AG10803 (cell line): ENCODE measurements at places on chromosomes 1 and 21.

DNA sequence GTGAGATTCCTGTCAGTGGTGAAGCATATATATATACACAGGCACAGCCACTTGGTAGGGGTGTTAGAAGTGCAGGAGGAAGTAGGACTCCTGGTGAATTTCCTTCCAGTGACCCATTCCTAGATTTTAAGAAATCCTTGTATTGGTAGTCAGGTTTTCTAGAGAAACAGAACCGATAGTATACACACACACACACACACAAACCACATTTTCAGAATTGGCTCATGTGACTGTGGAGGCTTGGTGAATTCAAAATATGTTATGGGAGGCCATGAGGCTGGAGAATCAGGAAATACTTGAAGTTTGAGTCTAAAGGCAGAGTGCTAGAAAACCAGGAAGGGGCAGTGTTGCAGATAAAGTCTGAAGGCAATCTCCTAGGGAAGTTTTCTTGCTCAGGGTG lies 114.2 kb downstream of the FCRL5 start:
- peak; percentile 51 for DNase-seq

DNA sequence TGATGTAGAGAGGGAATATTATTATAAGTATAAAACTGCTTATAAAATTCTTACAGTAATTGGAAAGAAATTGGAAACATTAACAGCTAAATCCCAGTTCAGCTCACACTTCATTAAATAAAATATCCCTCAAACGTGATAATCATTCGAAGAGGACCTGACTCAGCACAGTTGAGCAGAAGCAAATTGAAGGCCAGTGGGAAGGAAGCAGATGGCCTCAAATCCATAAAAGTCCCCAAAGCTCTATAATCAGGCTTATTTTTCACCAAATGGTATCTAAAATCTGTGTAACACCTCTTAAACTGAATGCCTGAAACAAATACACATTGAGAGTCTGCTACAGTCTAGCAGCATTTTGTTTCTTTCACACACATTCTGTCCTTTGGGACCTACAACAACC lies 106.8 kb downstream of the TENT5C start:
- DNase-seq: no peak

GRCh38 chr1:2300851-2301606 lies 72.9 kb downstream of the SKI start:
- no peak for DNase-seq

GRCh38 chr1:241357366-241358340 lies 648 bp upstream of the RGS7 start:
- peak; percentile 13 for DNase-seq

DNA sequence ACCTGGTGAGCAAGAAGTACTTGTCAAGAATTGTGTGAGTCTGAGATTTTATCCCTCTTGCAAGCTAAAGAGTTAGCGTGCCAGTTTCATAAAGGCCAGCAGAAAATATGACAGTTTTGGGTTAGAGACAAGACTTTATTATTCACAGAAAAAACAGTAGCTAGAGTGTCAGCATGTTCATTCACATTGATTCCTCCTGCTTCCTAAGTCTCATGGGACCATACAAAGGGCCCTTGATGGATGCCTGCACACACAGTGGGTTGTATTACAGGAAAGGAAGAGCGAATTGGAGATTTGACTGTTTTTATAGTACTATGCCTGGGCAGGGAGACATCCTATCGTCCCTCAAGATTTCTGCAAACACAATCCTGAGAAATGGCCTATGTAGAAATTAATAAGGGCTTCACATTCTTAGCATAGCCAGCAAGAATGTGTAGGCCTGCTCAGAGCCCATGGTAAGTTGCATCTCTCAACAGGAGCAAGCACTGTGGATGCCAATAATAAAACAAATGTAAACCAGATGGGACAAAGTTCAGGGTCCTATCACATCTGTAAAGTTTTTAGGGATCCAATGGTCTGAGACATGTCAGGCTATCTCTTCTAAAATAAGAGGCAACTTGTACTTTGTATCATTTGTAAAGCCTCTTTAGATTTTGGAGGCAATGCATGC lies 4.0 kb upstream of the ASPM start:
- DNase-seq: peak; percentile 75

DNA sequence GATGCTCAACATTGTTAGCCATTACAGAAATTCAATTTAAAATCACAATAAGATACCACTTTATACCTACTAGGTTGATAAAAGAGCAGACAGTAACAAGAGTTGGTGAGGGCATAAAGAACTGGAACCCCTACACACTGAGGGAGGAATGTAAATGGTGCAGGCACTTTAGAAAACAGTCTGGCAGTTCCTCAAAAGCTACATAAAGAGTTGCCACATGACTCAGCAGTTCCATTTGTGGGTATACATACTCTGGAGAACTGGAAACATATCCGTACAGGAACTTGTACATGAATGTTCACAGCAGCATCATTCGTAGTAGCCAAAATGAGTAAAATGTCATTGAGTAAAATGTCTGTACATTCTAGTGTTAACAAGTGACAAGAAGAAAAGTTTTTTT lies 17.0 kb downstream of the NSL1 start:
- no peak for DNase-seq

GRCh38 chr1:92016720-92017316 lies 13.0 kb upstream of the EPHX4 start:
- DNase-seq: no peak

DNA sequence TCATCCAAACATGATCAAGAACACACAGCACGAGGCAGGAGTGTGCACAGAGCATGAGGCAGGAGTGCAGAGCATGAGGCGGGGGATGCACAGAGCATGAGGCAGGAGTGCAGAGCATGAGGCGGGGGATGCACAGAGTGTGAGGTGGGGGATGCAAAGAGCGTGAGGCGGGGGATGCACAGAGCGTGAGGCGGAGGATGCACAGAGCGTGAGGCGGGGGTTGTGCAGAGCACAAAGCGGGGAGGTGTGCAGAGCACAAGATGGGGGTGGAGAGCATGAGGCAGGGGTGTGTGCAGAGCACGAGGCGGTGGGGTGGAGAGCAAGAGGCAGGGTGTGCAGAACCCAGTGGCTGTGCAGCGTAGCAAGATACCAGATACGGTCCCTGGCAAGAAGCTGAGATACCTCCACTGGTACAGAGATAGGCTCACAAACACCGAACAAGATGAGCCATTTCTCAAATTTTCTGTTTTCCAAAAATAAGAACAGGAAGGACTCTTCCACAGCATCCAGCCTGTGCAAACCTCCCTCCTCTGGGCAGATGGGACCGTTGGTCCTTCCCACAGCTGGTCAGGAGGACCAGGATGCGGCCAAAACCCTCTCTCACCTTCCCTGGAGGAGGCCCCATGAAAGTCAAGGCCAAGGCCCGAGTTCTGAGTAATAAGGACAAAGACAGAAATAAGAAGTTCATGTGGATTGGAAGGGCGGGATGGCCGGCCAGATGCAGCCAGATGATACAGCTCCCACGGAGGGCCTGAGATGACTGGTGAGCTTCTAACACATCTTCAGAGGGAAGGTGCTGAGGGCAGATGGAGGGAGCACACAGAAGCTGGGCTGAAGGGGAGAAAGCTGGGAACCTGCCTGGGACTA lies 12.0 kb downstream of the SPATC1L start:
- no peak for DNase-seq

GRCh38 chr1:54887665-54888071 lies 673 bp upstream of the DHCR24 start:
- DNase-seq: peak; percentile 49

- no peak for DNase-seq
Measured at GRCh38 chr1:18903291-18903756, 969 bp upstream of the ALDH4A1 start.

- DNase-seq: no peak
Measured at GRCh38 chr1:92995441-92996430, 34.5 kb upstream of the DIPK1A start.

- no peak for DNase-seq
Measured at GRCh38 chr1:100875228-100875627, 19.4 kb downstream of the EXTL2 start.

GRCh38 chr1:63142001-63142400 lies 180.4 kb upstream of the FOXD3 start:
- DNase-seq: no peak

DNA sequence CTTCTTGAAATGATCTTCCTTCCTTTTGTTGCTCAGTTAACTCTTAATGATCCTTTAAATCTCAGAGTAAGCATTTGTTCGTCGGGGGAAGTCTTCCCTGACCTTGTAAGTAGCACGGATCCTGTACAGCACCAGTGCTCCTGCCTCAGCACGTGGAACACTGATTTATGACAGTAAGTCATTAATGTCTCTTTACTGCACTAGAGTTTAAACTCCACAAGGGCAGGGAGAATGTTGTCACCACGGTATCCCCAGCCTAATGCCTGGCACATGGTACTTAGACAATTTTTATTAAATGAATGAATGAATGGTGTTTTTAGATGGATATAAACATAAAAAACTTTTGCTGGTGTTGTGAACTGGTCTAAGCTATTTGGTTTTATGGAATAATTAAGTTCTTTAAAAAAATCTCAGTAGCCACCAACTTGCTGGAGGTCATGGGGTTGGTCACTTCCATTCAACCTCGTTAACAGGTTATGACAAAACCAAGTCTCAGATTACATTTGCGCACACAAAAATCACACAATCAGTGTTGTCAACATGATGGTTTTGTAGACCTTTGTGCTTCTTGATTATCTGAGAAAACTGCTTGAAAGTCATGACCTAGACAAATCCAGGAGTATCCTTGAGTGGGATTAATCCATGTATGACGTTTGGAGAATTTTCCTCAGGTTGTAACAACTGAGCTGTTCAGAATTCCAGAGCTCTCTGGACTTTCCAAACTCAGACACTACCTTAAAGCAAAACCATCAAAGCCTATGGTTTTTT lies 326.9 kb downstream of the DUSP10 start:
- no peak for DNase-seq

GRCh38 chr1:198352975-198353695 lies 187.3 kb downstream of the ATP6V1G3 start:
- no peak for DNase-seq

DNA sequence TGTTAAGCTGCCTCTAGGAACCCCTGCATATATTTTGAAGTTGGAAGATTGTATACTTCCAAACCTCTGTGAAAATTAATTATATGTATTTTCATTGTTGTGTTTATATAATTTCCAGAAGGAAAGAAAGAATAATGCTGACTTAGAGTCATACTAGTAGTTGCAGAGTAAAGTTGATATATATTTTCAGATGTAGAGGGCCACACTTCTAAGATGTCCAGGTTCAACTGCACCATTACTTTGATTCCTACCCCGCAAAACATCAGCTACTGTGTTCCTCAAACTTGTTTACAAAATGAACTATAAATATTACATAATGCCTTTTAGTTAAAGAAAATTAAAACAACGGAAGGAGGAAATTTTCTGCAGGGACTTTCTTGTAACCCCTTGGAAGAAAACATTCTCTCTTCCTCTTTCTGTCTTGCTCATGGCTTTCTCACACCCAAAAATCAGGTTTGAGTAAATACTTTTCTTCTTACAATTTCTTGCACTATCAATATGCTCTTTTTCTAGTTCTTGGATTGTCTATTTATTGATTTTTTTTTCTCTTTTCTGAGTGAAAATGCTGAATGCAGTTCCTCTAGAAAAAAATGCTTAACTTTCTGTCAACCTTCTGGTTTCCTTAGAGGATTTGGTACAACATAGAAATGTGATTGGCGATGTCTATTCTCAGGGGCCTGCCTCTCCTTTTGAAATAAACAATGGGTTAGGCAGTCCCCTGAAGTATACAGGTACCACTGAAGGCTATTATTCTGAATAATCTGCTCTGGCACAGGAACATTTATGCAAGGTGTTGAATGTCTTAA lies 867.8 kb downstream of the TTLL7 start:
- no peak for DNase-seq
